ENCODE measurements at places on chromosomes 16 and 17.

GRCh38 chr17:8066841-8067775 lies 20.4 kb downstream of the ALOX12B start:
- DNase-seq, result no peak

GRCh38 chr16:8936421-8936820 lies 27.3 kb downstream of the USP7 start:
- peak; percentile 71 for DNase-seq

- no peak for DNase-seq
Measured at GRCh38 chr17:80995131-80995530, 3.5 kb downstream of the CHMP6 start.

GRCh38 chr16:88700636-88701482 lies 5.3 kb downstream of the RNF166 start:
- no peak for DNase-seq

- DNase-seq, result no peak
Measured at GRCh38 chr17:55324296-55324978, 59.7 kb downstream of the HLF start.

DNA sequence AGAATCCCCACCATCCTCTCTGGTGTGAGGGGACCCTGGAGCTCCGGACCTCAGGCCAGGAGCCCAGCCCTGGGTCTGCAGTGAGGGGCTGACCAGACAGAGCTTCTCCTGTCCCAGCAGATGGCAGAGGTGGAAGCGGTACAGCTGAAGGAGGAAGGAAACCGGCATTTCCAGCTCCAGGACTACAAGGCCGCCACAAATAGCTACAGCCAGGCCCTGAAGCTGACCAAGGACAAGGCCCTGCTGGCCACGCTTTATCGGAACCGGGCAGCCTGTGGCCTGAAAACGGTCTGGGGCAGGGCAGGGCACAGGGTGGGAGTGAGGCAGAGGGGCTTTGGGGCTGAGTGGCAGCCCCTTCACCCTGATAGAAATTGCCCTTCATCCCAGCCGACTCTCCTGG lies 527 bp downstream of the UNC45B start:
- no peak for DNase-seq

GRCh38 chr17:56592487-56593085 lies 913 bp upstream of the NOG start:
- DNase-seq, result peak; percentile 32

GRCh38 chr17:2983255-2983654 lies 80.2 kb downstream of the OR1D5 start:
- DNase-seq, result no peak

DNA sequence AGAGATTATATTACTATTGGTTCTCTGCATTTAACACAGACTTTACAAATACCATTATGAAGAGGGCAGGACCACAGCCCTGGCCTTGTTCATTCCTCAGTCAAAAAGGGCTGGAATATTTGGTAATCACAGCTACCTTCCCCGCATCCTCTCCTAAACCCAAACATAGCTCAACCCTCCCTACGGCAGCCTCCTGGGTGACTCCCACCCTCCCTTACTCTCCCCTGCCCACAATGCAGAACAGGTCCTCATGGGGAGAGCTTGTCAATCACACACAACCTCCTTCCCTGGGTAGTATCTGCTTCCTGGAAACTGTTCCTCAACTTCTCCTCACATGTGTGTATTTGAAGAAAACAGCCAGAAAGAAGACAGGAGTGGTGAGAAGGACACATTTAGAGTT lies 224.2 kb downstream of the C16orf78 start:
- no peak for DNase-seq

GRCh38 chr16:87240211-87241136 lies 76.7 kb downstream of the C16orf95 start:
- no peak for DNase-seq

DNA sequence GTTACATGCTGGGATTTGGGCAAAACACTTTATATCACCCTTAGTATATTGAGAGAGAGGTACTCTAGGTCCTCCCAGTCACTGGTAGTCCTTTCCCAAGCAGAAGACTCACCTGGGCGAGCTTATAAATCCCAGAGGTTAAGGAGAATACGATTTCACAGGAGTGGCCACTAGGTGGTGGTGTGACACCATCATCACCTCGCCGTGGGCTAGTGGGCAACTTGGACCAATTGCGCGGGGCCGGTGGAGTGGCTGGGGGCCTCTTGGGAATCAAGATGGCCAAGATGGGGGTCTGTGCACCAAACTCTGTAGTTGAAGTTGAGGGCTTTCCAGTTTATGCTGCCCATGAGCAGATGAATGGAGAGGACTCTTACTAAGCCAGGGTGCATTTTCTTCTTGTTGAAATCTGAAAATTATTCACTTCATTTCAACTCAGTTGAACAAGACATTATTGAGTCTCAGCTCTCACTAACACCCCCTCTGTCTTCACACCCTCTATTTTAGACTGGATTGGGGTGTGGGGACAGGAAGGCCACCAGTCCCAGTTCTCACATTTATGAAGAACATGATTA lies 38.2 kb upstream of the PIRT start:
- DNase-seq, result peak; percentile 4

- DNase-seq, result no peak
Measured at GRCh38 chr17:82931699-82932517, 92.1 kb upstream of the ZNF750 start.

GRCh38 chr16:18797746-18798145 lies 3.6 kb downstream of the ARL6IP1 start:
- DNase-seq, result no peak

DNA sequence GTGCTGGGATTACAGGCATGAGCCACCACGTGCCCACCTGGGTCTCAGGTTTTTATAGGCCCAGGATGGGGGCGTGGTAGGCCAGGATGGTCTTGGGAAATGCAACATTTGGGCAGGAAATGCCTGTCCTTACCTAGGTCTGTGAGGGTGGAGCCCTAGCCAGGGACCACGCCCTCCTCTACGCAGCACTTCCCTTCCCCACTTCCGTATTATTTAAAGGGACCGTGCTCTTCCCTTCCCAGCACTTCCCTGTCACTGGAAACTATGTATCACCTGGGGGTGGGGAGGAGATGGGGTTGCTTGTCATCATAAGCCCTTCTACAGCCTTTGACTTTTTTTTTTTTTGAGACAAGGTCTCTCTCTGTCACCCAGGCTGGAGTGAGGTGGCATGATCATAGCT lies 238.9 kb upstream of the NLRP1 start:
- DNase-seq, result no peak

- DNase-seq, result no peak
Measured at GRCh38 chr16:89545044-89545830, 15.2 kb upstream of the RPL13 start.

GRCh38 chr16:63373744-63374143 lies 1337.5 kb upstream of the CDH8 start:
- no peak for DNase-seq

- DNase-seq, result no peak
Measured at GRCh38 chr17:46739982-46740381, 78.5 kb downstream of the WNT3 start.

DNA sequence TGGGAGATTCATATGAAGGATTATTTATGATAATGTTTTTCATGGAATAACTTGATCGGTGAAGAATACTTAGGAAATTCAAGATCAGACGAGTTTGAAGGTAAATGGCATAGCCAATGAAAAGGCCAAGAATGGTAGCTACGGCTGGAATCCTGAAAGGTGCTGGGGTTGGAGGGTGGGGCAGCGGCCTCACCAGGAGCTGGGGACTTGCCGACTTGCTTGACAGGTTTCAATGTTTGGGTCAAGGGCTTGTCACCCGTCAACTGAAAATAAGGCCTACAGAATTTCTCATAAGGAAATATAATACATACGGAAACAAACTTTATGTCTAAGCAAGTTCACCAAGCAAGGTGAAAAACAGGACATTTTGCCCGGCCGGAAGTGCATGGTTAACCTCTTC lies 9.9 kb downstream of the CRYM start:
- no peak for DNase-seq

DNA sequence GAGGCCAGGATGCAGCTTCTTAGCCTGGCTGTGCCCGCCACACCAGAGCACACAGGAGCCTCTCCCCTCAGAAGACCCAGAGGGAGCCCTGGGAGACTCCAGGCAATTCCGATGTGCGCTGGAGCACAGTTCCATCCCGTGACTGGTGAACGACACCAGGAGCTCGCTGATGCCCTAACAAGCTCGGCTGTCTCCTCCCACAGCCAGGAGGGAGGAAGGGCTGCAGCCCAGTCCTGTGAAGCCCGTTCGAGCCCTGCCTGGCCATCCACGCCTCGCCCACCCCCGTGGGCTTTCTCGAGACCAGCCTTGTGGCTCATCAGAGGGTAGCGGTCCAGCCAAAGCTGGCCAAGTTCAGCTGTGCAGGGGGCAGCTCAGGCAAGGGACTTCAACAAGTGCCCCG lies 21.8 kb upstream of the RASD1 start:
- no peak for DNase-seq

DNA sequence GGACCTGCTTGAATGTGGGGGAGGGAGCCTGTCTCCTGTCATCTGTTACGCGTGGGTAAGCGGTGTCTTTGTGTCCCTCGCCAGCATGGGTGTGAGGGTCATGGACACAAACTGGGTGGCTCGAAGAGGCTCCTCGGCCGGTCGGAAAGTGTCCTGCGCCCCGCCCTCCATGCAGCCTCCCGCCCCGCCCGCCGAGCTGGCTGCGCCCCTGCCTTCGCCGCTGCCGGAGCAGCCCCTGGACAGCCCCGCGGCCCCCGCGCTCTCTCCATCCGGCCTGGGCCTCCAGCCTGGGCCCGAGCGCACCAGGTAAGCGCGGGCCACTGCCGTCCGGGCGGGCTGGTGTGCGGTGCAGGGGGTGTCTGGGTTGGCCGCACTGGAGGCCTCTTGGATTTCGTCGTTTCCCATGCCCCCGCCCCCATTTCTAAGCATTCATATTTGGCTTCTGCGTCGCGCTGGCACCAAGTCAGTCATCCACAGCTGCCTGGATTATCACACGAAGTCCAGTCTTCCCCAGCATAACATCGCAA lies 43.8 kb downstream of the ELAC2 start:
- DNase-seq, result no peak

- no peak for DNase-seq
Measured at GRCh38 chr16:77869997-77870813, 81.8 kb downstream of the VAT1L start.

DNA sequence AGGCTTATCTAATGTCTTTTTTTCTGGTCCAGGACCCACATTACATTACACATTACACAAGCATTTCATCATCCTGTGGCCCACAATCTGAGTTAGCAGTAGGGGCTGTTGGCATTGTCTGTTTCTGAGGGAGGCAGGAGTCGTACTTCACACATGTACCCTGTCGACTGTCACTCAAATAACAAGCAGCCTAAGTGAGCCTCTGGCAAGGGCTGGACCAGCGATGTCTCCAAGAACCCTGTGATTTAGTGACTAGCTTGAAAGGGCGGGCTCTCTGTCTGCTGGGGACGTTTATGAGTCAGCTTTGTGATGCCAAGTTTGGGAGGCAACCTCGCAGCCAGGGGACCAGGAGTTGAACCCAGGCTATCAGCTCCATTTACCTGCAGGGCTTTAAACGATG lies 251.4 kb downstream of the HS3ST3B1 start:
- no peak for DNase-seq

GRCh38 chr16:84633622-84634021 lies 14.7 kb upstream of the KLHL36 start:
- DNase-seq, result no peak

DNA sequence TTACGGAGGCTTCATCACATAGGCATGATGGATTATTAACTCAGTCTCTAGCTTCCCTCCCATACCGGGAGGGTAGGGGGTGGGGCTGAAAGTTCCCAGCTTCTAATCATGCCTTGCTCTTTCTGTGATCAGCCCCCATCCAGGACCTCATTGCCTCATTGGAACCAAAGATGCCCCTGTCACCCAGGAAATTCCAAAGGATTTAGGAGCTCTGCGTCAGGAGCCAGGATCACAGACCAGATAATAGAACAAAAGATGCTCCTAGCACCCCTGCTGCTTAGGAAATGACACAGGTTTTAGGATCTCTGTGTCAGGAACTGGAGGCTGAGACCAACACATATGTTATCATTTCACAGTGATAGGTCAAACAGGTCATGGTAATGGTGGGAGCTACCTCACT lies 9.7 kb downstream of the USB1 start:
- no peak for DNase-seq

GRCh38 chr16:58409316-58409973 lies 17.2 kb downstream of the GINS3 start:
- DNase-seq, result peak; percentile 41

GRCh38 chr16:20740007-20740883 lies 1.4 kb downstream of the THUMPD1 start:
- peak; percentile 43 for DNase-seq

DNA sequence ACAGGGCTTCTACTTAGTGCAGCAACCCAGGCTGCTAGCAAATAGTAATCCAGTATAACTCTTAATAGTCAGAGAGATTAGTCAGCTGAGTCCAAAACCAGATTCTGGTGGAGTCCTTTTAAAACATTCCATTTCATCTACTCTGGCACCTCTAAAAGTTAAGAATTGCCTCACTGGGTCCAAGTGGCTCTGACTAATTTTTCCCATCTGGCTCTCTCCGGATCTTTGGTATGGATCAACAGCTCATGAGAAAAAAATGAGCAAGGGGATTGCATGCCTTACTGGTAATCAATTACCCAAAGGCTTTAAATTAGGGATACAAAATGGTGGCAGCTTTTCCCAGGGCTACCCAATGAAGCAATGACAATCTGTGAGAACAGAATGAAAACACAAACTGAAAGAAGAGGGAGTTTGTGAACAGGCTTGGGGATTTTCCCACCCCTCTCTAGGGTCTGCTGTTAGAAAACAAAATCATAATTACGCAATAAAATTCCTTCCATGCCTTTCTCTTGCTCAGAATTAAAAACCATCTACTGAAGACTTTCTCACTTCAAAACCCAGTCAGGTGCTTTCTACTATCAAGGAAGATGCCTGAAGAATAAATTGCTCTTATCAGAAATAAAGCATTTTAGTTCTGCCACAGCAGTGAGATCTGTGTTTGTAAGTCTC lies 84.6 kb upstream of the PMFBP1 start:
- no peak for DNase-seq

- DNase-seq, result no peak
Measured at GRCh38 chr17:82385559-82386254, 14.1 kb downstream of the UTS2R start.

GRCh38 chr17:82957469-82957795 lies 117.6 kb upstream of the ZNF750 start:
- no peak for DNase-seq

All from hematopoietic multipotent progenitor cell treated with erythropoietin and hydrocortisone succinate and interleukin-3 and kit ligand, for 15 days (in vitro differentiated cells).